ENCODE measurements at places on chromosomes 5 and 9. TPM values are rescaled to one million over a fixed set of nuclear protein-coding genes. Genes with fewer than 3 reads are reported as not detected.
A peak's percentile ranks its signal among the peaks of the same experiment; 100 is the strongest.

DNA sequence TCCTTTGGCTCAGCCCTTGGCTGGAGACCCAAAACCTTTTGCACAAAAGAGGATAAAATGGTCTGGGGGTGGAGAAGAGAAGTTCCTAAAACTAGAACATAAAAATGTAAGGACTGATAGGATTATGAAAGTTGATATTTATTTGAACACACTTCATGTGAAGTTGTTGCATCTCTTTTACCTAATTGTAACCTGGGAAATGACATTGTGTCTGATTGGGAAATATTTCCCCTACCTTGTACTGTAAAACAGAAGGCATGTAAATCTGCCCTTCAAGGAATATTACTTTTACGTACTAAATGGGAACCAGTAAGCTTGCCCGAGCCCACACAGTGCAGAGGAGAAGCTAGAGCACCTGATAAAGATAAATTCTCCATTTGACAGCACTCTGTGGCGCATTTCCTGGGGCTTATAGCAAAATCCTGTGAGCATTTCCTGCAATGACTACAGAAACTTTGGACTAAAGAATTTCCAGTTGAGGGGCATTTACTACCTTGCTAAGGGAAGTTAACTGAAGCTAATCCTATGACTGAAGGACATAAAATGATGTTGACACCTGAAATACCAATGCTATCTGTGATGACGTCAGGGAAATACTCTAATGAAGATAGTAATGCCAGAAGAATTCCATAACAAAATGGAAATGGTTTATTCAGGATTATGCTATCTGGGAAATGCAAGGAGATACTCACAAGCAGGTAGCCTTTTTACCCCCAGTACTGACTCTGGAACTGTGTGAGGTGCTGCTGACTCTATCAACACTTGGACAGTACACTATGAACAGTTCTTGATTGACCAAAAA lies 78.3 kb upstream of the LIFR start:
- no peak for DNase-seq

DNA sequence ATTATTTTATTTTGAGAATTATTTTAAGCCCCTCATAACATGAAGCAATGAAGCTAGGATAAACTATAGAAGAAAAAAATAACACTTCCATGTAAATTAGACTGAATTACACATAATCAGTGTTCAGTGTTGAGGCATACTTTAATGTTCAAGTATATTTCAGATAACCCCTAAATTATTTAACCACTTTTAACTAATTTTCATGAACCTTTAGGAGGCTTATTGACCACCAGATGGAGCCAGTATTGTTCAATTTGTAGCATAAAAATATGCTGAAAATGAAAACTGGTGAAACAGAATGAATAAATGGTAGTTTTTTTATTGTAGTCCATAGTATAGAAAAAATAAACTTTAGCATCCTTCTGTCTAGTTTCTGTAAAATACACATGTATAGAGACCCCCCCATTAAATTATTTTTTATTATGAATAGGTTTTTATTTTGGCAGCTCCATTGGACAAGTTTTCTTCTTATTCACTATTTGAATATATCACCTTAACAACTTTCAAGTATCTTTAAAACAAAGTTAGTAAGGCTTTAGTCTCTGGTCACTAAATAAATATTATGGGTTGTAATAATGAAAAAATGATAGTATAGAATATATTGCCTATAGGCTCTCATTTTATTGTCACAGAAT lies 190.1 kb downstream of the CWC27 start:
- no peak for DNase-seq

- no peak for DNase-seq
Observed at GRCh38 chr5:8958602-8959001, 587.3 kb downstream of the SEMA5A start.

DNA sequence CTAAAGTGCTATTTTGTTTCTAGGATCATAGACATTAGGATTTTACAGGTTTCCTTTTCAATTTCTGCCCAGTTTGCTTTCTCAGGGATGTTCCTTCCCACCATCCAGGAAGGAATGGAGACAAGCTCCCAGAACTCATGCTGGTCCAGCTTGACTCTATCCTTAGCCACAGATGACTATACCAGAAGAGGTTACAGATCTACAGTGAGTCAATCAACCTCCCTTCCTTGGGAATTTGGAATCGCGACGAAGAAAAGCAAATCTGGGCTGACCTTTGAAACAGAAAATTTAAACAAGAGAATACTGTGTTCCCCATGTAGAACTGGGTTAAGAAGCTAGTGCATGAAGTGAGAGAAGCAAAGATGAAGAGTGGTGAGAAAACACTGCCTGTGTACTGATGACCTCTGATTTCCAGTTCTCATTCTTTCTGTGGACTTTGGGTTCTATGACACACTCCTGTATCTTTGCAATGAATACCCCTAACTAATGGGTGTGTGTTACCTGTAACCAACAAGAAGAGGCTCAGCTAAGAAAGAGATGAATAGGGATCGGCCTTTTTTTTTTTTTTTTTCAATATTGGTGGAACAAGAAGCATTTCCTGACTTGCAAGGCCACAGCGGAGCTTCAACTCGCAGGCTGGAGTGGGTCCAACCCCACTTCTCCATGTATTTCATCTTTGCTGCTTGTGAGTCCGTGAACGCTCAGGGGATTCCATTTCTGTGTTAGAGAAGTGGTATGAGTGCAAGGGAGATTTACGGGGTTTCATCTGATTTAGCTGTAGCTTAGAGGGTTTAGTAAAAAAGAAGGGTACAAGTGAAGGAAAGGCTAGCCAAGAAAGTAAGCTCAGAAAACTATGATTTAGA lies 563.9 kb upstream of the CLINT1 start:
- DNase-seq: no peak

GRCh38 chr5:20601678-20602100 lies 613.7 kb upstream of the CDH18 start:
- DNase-seq: peak; percentile 12

DNA sequence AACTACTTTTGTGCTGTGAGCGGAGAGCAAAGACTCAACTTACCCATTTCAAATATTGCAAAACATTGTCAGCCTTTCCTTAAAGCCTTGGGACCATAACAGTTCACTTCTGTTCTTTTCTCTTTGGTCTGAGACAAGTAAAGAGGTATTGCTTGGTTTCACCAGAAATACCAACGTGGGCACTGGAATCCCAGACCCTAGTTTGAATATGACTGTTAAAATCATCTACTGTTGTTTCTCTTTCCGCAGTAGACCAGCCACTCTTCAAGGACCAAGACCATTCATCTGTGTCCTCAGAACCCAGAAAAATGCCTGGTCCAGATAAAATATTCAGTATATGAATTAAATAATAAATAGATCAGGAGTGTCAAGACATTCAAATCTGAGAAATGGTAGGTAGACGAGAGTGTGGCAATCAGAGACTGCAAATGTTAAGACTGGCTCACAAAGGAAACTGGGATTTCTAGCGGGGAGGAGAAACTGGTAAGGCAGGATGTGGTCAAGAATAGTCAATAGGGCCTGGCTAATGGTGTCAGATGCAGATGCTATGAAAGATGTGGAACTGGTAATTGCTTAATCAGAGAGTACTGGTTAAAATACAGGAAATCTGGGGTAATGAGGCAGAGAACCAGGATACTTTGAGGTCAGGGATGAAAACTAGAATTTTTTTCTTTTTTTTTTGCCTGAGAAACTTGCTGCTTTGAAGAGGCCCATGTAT lies 82.1 kb upstream of the IL33 start:
- peak; percentile 37 for DNase-seq

DNA sequence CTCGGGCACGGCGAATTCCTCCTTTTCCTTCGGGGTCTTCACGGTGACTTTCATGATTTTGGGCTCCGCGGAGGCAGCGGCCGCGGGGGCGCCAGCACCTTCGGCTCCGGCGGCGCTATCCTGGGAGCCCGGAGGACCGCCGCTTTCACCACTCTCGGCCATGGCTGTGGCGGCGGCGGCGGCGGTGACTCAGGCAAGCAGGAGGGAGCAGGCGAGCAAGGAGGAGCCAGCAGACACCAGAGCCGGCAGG lies 315 bp downstream of the UBQLN1 start:
- no peak for DNase-seq

DNA sequence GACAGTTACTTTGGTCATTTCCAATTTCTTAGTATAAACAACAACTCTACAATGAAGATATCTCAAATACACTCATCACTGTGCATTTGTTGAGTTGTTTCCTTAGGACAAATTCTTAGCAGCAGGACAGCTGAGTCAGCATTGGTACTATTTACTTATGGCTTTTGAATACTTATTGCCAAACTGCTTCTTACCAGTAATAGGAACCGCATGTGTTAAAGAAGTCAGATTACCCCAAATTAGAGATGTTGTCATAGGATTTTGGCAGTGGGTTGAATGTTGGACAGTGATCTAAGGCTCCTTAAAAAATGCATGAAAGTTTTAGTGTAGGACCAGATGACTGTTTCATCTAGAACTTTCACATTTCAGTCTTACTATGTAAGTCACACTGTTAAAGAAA lies 280.1 kb upstream of the DMRT1 start:
- DNase-seq: no peak

GRCh38 chr5:161547406-161547737 lies 847 bp upstream of the GABRB2 start:
- no peak for DNase-seq

GRCh38 chr5:93359960-93360305 lies 221.1 kb downstream of the NR2F1-AS1 start:
- DNase-seq: no peak

FOXD4L6 gene
- not detected for total RNA-seq
